Aorta (tissue), 5 donors: ENCODE measurements at places on chromosomes 6 and 20. TPM values are rescaled to one million over a fixed set of nuclear protein-coding genes. Genes with fewer than 3 reads are reported as not detected.

DNA sequence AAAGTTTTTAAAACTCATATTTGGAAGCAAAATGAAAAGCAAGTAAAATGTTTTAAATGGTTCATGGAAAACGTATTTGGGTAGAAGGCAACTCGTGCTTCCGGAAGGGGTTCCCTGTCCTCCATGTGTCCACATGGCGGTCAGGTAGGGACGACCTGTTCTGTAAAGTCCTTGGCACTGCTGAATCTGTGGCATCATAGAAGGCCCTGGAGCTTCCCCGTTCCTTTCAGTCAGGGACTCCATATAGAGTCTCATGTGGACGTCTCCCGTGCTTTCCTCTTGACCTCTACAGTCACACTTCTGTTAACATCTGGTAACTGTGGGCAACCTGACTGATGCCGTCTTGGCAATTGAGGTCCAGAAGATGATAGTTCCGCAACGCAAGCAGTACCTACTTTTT, 11.4 kb downstream of the DYNLT1 start:
- no peaks in the 10 kb centered on the region for H3K36me3 ChIP-seq
- no peaks in the 10 kb centered on the region for H3K27me3 ChIP-seq
- no peaks in the 10 kb centered on the region for H3K4me1 ChIP-seq

DNA sequence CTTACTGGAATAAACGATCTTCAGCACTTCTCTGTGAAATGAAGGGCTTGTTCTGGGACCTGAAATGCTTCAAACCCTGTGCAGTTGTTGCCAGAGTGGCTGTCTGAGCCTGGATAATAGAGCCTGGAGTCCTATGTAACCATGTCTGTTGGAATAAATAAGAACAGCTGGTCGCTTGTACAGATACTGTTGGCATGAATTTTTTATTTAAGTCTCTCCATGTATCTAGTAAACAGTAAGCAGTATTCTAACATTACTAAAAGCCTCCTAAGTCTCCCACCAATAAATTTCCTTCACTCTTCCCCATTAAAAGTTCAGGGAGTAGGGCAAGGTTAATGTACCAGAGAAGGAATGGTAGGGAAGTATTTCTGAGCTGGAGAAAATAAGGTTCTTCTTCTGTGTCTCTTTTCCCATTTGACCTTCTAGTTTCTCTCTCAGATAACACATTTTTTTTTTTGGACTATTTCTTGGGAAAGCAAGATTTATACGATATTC, 227.5 kb downstream of the PRL start:
- no peak overlapping the region for H3K27ac ChIP-seq
- no peaks in the 10 kb centered on the region for H3K27me3 ChIP-seq
- DNase-seq = no peak
- peaks cover 1% of the 10 kb centered on the region for H3K4me1 ChIP-seq

DNA sequence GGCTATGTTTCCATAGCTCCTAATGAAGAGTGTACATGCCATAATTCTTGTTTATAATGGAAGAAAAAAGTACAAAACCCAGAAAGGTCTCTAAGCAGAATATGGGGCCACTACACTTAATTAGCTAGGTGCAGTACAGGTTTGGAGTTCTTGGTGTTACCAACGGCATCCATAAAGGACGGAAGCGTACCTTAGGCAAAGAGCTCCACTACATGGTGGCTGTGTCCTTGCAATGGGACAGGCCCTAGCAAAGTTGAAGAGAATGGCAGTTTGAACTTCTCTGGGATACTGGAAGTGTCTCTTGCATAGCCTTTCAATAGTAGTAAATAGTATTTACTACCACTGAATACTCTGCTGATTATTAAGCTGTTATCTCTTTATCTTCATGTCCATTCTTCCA, 371.7 kb upstream of the MMS22L start:
- no peaks in the 10 kb centered on the region for H3K27me3 ChIP-seq
- H3K4me3 ChIP-seq = no peak overlapping the region
- no peak for DNase-seq
- H3K36me3 ChIP-seq = no peaks in the 10 kb centered on the region

- no peak overlapping the region for H3K4me3 ChIP-seq
- H3K27me3 ChIP-seq = no peaks in the 10 kb centered on the region
- peaks cover 2% of the 10 kb centered on the region for H3K4me1 ChIP-seq
- no peak overlapping the region for H3K27ac ChIP-seq
Observed at GRCh38 chr6:148249679-148250375, 92.8 kb upstream of the SASH1 start.

DNA sequence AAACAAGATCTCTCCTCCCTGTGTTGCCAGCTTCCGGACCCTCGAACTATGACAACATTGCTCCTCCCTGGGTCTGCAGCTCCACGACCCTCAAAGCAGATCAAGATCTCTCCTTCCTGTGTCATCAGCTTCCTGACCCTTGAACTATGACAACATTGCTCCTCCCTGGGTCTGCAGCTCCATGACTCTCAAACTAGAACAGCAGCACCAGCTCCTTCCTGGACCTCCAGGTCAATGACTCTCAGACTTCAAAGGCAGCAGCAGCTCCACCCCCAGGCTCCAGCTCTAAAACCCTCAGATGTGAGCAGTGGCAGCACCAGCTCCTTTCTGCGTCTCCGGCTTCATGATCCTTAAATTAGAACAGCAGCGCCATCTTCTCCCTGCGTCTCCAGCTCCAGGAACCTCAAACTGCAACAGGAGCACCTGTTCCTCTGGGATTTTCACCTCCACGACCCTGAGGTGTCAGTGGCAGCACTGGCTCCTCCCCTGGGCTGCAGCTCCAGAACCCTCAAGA, 341.0 kb upstream of the SULF2 start:
- no peaks in the 10 kb centered on the region for H3K36me3 ChIP-seq
- DNase-seq = no peak
- no peak overlapping the region for H3K4me3 ChIP-seq
- H3K27ac ChIP-seq = no peak overlapping the region

DNA sequence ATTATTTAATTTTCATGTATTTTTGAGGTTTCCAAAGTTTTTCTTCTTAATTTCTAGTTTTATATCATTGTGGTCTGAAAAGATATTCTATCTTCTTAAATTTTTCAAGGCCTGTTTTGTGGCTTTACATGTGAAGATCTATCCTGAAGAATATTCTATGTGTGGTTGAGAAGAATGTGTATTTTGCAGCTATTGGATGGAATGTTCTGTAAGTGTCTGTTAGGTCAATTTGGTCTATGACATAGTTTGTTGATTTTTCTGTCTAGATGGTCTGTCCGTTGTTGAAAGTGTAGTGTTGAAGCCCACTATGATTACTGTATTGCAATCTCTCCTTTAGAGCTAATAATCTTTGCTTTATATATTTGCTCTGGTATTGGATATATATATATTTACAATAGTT, 125.7 kb downstream of the CRYBG1 start:
- no peak for DNase-seq
- H3K36me3 ChIP-seq = no peaks in the 10 kb centered on the region
- H3K27ac ChIP-seq = no peak overlapping the region
- H3K4me3 ChIP-seq = no peak overlapping the region
- no peaks in the 10 kb centered on the region for H3K27me3 ChIP-seq
- H3K4me1 ChIP-seq = no peaks in the 10 kb centered on the region

DNA sequence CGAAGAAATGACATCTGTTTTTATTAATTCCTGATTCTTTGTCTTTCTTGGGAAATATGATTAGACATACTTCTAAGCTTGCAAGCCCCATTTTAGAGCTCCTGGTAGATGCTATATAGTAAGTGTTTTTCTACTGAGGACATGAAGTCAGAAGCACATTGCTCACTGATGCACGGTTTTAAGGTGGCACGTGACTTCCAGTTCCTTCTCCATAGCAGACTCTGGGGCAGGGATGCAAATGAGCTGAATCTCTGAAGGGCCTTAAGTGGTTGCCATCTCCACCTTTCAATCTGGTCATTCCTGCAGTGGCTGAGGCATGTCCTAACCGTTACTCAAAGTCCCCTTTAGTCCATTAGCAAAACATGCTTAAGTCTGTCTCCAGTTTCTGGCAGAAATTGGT, 421.2 kb upstream of the HTR1E start:
- no peak overlapping the region for H3K4me3 ChIP-seq
- DNase-seq = no peak
- H3K36me3 ChIP-seq = no peaks in the 10 kb centered on the region
- H3K27me3 ChIP-seq = no peaks in the 10 kb centered on the region

DNA sequence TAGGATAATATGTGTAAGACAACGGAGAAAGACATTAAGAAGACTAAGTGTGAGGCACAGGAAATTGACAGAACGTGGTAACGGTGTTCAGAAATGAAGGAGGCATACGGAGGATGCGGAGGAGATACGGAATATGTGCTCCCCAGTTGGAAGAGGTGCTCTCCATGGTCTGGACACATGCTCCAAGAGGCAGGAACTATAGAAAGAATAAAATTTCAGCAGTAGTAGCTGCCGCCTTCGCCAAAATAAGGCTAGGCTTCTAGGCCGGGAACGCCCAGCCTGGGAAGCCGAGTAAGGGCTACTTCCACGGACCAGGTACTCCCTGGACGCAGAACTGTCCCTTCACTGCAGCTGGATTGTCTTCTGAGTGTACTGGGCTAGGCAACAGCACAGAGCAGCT, 7.4 kb downstream of the MAFB start:
- no peak overlapping the region for H3K4me3 ChIP-seq
- no peaks in the 10 kb centered on the region for H3K36me3 ChIP-seq
- DNase-seq = no peak
- H3K4me1 ChIP-seq = no peaks in the 10 kb centered on the region
- H3K27ac ChIP-seq = no peak overlapping the region

DNA sequence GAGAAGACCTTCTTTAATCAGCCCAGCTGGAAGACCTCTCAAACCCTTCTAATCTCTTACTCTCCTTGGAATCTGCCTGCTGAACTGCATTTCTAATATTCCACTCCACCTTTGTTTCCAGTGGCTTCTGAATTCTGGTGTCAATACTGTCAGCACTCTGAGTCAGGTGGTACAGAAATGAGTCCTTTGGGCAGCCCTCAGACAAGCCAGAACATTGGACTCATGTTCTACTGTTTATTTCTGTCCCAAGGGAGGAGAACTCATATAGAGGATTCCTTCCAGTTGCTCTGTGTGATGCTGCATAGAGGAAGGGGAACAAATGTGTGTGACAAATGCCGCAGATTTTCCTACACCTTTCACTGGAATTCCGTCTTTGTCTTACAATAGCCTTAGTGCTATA, 114.8 kb downstream of the PHF3 start:
- H3K4me1 ChIP-seq = no peaks in the 10 kb centered on the region
- no peak overlapping the region for H3K4me3 ChIP-seq
- H3K36me3 ChIP-seq = no peaks in the 10 kb centered on the region
- no peak for DNase-seq

GRCh38 chr6:149566410-149567193, 427 bp downstream of the GINM1 start:
- H3K4me1 ChIP-seq = peaks cover 1% of the 10 kb centered on the region
- H3K27ac ChIP-seq = peak overlapping the region; percentile 64
- H3K4me3 ChIP-seq = peak overlapping the region; percentile 61
- H3K36me3 ChIP-seq = no peaks in the 10 kb centered on the region

GRCh38 chr20:37879843-37880242, 23.1 kb upstream of the VSTM2L start:
- H3K4me3 ChIP-seq = no peak overlapping the region
- H3K36me3 ChIP-seq = no peaks in the 10 kb centered on the region
- no peak overlapping the region for H3K27ac ChIP-seq
- H3K4me1 ChIP-seq = no peaks in the 10 kb centered on the region

- H3K4me3 ChIP-seq = no peak overlapping the region
- no peak overlapping the region for H3K27ac ChIP-seq
- no peaks in the 10 kb centered on the region for H3K36me3 ChIP-seq
- no peaks in the 10 kb centered on the region for H3K4me1 ChIP-seq
- no peaks in the 10 kb centered on the region for H3K27me3 ChIP-seq
Observed at GRCh38 chr6:132361101-132361500, 40.2 kb downstream of the MOXD1 start.

DNA sequence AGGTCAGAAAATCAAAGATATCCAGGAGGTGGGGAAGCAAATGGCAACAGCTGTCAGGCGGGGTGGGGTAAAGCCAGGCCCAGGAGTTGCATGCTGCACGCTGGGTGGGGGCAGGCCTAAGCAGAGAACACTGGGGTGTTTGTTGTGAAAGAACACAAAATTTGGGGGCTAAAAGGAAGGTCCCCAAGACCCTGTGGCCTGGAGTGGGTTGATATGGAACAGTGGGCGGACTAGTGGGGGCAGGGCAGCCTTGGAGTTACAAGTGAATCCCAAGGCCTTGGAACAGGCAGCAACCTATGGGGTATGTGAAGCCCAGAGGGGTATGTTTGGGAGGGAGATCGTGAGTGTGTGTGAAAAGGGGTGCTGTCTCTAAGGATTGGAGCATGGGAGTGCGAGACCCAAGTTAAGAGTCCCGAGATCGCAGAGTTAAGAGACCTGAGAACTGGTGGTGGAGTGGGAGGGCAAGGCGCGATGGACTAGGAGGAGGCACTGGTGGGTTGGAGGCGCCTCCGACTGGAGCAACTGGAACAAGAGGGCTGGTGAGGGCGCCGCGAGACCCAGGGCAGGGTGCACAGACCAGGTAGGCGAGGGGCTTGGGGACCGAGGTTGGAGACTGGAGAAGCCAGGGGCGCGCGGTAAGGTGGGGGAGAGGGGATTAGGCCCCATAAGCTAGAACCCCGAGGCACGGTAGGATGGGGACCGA, 658 bp downstream of the CUL7 start:
- peaks cover 5% of the 10 kb centered on the region for H3K36me3 ChIP-seq
- no peaks in the 10 kb centered on the region for H3K4me1 ChIP-seq
- peak; percentile 81 for DNase-seq
- no peaks in the 10 kb centered on the region for H3K27me3 ChIP-seq

DNA sequence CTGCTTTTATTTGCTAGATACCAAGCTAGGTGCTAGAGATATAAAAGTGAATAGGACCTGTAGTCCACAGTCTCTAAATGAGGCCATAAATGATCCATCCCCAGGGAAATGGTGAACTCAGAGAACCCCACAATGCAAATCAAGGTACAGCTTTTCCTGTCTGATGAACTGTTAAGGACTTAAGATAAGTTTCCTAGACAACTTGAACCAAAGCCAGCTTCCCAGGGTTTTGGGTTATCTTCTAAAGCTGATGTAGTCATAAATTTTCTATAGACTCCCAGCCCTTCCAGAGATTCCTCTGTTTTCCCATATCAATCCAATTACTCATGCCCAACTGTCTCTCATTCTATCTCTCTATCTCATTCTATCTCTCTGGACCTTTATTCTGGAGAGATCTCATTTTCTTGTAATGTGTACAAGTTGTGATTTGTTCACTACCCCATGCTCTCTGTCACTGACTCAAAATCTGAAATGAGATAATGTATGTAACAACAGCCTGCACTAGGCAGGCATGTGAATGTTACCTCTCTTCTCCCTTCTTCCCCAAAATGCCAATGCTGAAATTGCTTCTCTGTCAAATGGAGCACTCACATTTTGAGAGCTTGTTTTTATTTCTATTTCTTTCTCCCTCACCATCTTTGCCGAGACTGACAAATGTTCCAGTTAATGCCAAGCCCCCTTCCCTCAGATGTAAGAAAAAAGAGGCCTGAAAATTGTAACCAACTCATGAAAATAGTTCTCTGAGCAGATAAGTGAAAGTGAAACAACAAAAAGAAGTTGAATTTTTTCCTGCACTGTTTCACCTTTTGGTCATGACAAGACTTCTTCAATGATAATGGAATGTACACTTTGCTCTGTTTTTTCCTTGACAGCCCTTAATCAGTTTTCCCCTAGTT, 279.9 kb downstream of the SLC35F1 start:
- no peaks in the 10 kb centered on the region for H3K36me3 ChIP-seq
- peak; percentile 74 for DNase-seq
- no peaks in the 10 kb centered on the region for H3K27me3 ChIP-seq
- no peaks in the 10 kb centered on the region for H3K4me1 ChIP-seq
- H3K27ac ChIP-seq = no peak overlapping the region
- H3K4me3 ChIP-seq = no peak overlapping the region

The POPDC3 gene
- not detected for total RNA-seq

The NOTCH4 gene
- 64.4 TPM for total RNA-seq

The ZSCAN16 gene
- total RNA-seq = 5.0 TPM

The CPXM1 gene
- total RNA-seq = 3.4 TPM

The HUS1B gene
- 1.4 TPM for total RNA-seq

The SLC22A16 gene
- 0.69 TPM for total RNA-seq

The CCDC170 gene
- 5.4 TPM for total RNA-seq

The TFAP2D gene
- not detected for total RNA-seq
